A549 treated with CORT108297 at 1 μM for 4 hours (cell line): ENCODE measurements at places on chromosomes 6 and 20. TPM values are rescaled to one million over a fixed set of nuclear protein-coding genes. Genes with fewer than 3 reads are reported as not detected.

ERVFRD-1 gene
- total RNA-seq, result not detected in 5 replicates

TTK gene
- total RNA-seq, result 17.1 to 23.0 TPM (median 19.1 TPM) in 5 replicates

SLC16A10 gene
- total RNA-seq, result 0.16 to 0.48 TPM (median 0.39 TPM) in 5 replicates

RNF182 gene
- 2.7 to 3.5 TPM (median 3.1 TPM) in 5 replicates for total RNA-seq

SIRT5 gene
- 3.6 to 4.4 TPM (median 4.0 TPM) in 5 replicates for total RNA-seq

TMEM170B gene
- 0.60 to 0.95 TPM (median 0.90 TPM) in 5 replicates for total RNA-seq

IMPG1 gene
- not detected in 5 replicates for total RNA-seq

SYCP2 gene
- total RNA-seq, result 0.35 to 0.60 TPM (median 0.50 TPM) in 5 replicates

HTR1E gene
- not detected in 5 replicates for total RNA-seq

CLPSL2 gene
- total RNA-seq, result 0.70 to 1.2 TPM (median 0.80 TPM) in 5 replicates

DCBLD1 gene
- 27.0 to 37.2 TPM (median 32.6 TPM) in 5 replicates for total RNA-seq

DOK5 gene
- total RNA-seq, result 0.05 to 0.15 TPM (median 0.09 TPM) in 3 of 5 replicates, not detected in the others

OVOL2 gene
- 0.07 to 0.42 TPM (median 0.18 TPM) in 5 replicates for total RNA-seq

RSPH4A gene
- total RNA-seq, result 0.16 to 0.28 TPM (median 0.22 TPM) in 5 replicates

LBP gene
- total RNA-seq, result 0.97 to 1.8 TPM (median 1.2 TPM) in 5 replicates

ARFGEF3 gene
- 0.47 to 0.65 TPM (median 0.53 TPM) in 5 replicates for total RNA-seq

SMOC2 gene
- not detected in 5 replicates for total RNA-seq

KHDC1 gene
- total RNA-seq, result 3.6 to 4.5 TPM (median 4.1 TPM) in 5 replicates

TPX2 gene
- total RNA-seq, result 98.2 to 128 TPM (median 104 TPM) in 5 replicates

MEP1A gene
- total RNA-seq, result not detected in 5 replicates
